Glutamatergic neuron (in vitro differentiated cells): ENCODE measurements at places on chromosomes 5 and 9. TPM values are rescaled to one million over a fixed set of nuclear protein-coding genes. Genes with fewer than 3 reads are reported as not detected.

Gene HEMGN
- not detected for total RNA-seq

DNA sequence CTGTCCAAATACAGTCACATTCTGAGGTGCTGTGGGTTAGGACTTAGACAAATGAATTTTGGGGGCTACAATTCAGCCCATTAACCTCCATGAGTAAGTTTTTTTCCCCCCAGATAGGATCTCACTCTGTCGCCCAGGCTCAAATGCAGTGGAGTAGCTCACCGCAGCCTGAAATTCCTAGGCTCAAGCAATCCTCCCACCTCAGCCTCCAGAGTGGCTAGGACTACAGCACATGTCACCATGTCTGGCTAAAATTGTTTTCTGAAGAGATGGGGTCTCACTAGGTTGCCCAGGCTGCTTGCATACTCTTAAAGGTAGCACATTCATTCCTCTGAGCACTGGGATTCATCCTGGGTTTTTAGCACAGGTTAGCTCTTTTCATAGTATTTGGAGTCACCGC, 22.2 kb downstream of the PPP2CA start:
- DNase-seq: no peak

GRCh38 chr5:64949331-64949730, 180.6 kb downstream of the CWC27 start:
- no peak for DNase-seq

- DNase-seq: no peak
These were observed 233.2 kb upstream of the DAB2 start for GRCh38 chr5:39657943-39658342.
